ENCODE measurements at places on chromosomes 7 and 10. TPM values are rescaled to one million over a fixed set of nuclear protein-coding genes. Genes with fewer than 3 reads are reported as not detected.

The CAV1 gene
- 541 TPM for total RNA-seq

The COL17A1 gene
- 0.33 TPM for total RNA-seq

The CCL24 gene
- total RNA-seq, result not detected

The EFCAB10 gene
- not detected for total RNA-seq

The ELFN1 gene
- total RNA-seq, result 1.2 TPM

The RBM20 gene
- under 0.01 TPM for total RNA-seq

The ZNF503 gene
- 5.8 TPM for total RNA-seq

The CFAP46 gene
- 0.87 TPM for total RNA-seq

The CRTAC1 gene
- total RNA-seq, result not detected

The CYP26A1 gene
- not detected for total RNA-seq

The SEMA3E gene
- total RNA-seq, result 2.0 TPM

The CPN1 gene
- total RNA-seq, result not detected

The ACTR1A gene
- 131 TPM for total RNA-seq

The LIPK gene
- not detected for total RNA-seq

The ITIH2 gene
- not detected for total RNA-seq

The ACTL6B gene
- not detected for total RNA-seq
